ENCODE measurements at places on chromosomes 1 and 21.

- DNase-seq, result no peak
These were observed 71.6 kb upstream of the GRIK3 start for GRCh38 chr1:37105911-37106310.

GRCh38 chr1:44220001-44220751 is 6.9 kb downstream of the DMAP1 start:
- peak; percentile 54 for DNase-seq

GRCh38 chr1:194548071-194548470 is 1361.7 kb upstream of the B3GALT2 start:
- no peak for DNase-seq

- DNase-seq, result no peak
These were observed 74.2 kb upstream of the NEK7 start for GRCh38 chr1:198082576-198082975.

DNA sequence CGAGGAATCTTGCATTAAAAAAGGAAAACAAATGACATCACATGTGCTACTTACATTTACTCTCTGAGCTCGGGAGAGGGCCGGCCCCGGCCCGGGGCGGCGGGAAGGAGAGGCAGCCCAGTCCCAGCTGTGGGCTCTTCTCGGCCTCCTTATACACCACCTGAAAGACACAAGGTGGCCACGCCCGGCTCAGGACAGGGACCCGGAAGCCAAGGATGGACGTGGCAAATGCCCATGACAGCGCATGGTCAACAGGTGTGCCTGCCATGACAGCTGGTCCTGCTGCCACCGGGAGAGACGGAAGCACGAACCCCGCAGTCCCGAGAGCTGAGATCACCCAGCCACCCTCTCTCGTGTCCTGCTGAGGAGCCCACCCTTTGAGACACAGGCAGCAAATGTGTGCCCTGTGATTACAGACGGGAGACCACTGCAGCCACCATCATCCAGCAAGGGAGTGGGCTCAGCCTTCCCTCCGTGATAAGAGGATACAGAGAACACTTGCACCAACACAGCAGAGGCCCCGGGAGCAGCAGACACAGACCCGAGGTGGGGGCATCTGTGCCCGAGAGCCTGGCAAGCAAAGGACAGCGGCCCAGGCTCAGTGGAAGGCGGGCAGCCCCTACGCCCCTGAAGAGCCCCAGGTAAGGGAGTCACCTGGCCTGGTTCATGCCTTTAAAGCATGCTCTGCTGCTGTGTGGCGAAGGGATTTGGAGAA is 8.7 kb downstream of the TPRG1L start:
- no peak for DNase-seq

DNA sequence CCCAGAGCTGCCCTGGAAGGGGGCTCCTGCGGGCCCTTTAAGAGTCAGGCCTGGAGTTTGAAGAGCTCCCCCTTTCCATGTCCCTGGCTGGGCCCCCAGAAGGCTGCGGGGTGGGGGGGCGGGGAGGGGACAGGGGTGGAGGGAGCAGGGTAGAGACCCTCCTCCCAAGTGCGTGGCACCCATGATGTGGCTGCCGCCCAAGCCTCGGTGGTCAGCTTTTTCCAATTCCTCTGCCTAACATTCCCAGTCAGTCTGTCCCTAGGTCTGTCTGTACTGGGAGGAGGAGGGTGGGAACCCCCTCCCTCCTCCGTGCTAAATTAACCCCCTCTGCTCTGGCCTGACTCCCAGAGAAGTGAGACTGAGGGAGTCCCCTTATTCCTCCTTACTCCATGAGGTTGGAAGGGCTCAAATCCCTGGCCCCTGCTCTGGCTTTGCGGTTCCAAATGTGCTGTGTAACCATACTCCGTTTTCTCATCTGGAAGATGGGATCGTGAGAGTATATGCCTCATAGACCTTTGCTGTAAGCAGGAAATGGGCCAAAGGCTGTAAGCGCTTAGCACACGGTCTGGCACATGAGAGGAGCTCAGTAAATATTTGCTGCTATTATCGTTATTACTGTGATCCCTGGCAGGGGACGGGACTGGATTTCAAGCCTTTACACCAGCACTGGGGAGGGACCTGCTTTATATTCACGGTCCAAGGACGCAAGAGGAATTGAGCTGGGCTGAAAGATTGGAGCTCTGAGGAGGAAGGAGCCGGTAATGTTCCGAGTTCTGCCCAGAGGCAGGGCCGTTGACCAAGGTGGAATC is 658 bp upstream of the COL16A1 start:
- DNase-seq, result no peak

GRCh38 chr1:216014086-216014485 is 409.2 kb downstream of the USH2A start:
- DNase-seq, result no peak

- no peak for DNase-seq
These were observed 31.5 kb downstream of the CHD5 start for GRCh38 chr1:6148497-6149241.

- DNase-seq, result no peak
These were observed 11.6 kb upstream of the S100A7A start for GRCh38 chr1:153404768-153405167.

DNA sequence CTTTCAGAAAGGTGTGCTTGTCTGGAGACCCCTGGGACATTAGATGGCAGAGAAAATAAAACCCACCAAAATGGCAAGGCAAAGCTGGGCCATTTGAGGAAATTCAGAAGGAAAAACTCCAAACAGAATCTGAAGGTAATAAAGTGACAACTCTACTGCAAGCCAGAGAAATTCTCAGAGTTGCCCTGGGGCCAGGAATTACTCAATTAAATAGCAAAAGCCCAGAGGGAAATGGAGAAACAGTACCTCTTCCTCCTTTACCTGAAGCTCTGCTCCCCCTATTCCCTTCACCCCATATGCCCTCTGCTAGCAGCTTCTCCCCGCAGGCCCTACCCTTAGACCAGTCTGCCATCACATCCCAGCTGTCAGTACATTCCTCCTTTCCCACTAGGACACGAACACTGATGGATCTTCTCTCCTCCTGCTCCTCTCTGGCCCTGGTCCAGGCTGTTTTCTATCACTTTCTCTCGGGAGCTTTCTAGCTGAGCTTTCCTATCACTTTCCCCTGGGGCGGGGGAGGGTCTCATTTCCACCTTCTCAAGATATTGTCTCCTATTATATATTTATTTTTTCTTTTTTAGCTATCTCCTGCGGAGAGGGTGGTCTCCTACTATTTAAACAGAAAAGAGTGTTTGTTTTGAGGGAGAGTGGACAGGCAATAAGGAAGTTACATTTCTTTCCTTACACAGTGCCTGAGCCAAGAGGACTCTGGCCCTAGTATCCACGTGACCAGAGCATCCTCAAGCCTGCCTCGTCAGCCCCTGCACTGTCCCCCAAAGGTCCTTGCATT is 47.7 kb upstream of the RBM15 start:
- DNase-seq, result no peak

- DNase-seq, result no peak
These were observed 326.8 kb downstream of the PTPRU start for GRCh38 chr1:29563092-29563491.

DNA sequence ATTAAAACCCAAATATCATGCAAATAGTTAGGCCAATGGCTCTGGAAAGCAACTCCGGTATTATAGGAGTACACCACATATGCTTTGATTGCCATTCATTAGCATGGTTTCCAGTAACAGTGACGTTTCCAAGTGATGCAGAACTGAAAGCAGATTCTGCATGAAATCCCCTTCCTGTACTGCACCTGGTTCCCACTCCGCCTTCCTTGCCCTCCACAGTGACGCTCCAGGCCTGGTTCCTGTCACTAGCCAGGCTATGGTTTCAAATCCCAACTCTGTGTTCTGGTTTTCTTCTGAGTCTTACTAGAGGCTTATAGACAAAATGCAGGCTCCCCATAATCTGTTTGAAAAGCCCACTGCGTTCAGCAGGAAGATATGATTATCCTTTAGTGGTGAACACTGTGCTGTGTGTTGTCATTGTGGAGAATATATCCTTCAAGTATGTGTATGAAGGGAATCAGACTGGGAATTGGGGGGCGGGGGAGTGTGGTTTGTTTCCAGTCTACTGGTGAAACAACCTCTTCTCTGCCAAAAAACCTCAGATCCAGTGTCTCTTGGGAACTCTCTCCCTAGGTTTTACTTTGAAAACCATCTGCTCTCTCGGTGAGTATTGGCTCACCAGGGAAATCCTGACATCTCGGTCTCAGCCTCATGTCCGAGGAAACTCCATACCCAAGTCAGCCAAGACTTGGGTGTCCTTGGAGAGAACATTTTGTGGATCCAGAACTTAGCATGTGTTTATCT is 78.7 kb downstream of the TYW3 start:
- no peak for DNase-seq

DNA sequence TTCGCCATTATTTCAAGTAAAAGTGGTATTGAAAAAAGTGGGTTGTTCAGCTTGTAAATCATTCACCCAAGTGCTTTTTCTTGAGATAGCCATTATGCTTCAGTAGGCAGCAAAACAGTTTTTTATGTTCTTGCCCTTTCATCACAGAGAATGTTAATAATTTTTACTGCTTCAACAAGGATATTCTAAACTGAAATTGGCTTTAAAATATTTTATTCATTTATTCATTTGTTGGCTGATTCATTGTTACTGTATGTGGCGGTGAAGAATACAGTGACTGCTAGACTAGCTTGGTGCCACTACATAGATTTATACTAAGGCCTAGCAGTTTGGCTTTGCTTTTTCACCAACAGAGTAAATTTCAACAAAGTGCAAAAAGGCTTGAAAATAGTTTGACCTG is 121.5 kb downstream of the OLFML2B start:
- DNase-seq, result no peak

DNA sequence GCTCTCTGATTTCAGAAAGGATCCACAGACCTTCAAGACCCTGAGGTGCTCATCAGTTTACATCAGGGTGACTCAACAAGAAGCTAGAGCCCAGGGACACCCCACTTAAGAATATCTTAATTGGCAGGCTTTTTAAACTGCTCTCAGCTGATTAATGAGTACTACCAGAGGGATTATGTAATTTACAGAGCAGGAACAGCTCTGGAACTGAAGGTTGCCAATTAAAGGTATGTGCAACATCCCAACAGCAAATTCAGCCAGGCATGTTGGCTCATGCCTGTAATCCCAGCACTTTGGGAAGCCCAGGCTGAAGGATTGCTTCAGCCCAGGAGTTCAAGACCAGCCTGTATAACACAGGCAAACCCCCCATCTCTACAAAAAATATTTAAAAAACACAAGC is 295.7 kb downstream of the SETD4 start:
- DNase-seq, result no peak

DNA sequence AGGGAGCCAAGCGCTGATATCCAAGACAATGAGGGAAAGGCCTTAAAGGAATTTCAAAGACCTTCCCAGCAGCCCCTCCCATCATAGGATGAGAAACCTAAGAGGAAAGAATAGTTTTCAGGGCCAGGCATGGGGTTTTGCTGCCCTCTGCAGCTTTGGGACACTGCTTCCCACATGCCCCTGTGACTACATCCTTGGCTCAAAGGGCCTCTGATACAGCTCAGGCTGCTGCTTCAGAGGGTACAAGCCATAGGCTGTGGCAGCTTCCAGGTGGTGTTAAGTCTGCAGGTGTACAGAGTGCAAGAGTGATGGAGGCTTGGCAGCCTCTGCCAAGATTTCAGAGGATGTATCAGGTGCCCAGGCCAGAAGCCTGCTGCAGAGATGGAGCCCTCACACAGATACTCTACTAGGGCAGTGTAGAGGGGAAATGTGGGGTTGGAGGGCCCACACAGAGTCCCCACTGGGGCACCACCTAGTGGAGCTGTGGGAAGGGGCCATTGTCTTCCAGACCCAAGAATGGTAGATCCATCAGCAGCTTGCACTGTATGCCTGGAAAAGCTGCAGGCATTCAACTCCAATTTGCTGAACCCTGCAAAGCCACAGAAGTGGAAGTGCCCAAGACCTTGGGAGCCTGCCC is 125.8 kb downstream of the SLC45A1 start:
- DNase-seq, result no peak

DNA sequence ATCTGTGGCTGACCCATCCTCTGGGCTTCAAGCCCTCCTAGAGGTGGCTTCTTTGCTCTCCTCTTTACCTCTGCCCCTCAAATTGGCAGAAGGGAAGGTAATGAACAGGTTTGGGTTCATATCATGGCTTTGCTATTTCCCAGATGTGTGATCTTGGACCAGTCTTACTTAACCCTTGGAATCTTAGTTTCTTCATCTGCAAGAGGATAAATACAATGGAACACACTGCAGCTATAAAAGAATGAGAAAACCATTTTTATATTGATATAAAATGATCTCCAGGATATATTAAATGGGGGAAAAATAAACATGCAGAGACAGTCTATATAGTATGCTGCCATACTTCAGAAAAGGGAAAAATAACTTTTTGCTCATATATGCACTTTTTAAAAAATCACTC is 5.6 kb downstream of the GLMP start:
- no peak for DNase-seq

DNA sequence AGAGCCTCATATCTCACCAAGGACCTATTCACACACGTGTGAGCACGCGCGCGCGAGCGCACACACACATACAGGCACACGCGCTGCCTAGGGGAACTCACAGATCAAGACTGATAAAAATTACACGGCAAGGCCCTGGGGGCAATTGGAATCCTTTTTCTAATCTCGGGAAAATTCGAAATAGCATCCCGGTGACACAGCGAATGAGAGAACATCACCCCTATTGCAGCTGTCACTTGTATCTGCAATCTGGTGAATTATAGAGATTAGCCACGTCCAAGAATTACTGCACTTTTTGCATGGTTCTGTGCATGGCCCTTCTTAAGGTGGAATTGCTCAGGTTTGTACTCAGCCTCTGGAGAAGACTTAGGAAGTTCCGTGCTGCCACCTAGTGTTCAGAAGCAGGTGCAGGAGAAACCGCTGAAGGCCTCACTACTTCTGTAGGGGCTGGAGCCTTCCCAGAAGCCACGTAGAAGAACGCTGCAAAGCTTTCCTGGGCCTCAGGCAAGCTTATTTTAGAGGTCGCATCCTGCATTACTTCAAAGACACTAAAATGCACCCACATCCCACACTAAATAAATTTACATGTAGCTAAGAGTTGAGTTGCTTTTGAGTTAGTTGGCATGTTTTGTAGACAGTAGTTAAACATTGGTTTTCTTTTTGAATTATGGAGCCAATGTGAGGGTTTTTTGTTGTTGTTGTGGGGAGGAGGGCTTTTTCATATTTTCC is 229.2 kb upstream of the CAMK1G start:
- peak; percentile 75 for DNase-seq

GRCh38 chr1:78383923-78384322 is 106.9 kb upstream of the PTGFR start:
- DNase-seq, result no peak

DNA sequence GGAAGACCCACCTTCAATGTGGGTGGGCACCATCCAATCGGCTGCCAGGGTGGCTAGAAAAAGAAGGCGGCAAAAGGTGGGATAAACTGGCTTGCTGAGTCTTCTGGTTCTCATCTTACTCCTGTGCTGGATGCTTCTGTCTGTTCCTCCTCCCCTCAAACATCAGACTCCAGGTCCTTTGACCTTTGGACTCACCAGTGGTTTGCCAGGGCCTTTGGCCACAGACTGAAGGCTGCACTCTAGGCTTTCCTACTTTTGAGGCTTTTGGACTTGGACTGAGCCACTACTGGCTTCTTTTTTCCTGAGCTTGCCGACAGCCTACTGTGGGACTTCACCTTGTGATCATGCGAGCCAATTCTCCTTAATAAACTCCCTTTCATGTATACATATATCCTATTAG is 55.9 kb downstream of the VCAM1 start:
- no peak for DNase-seq

- DNase-seq, result no peak
These were observed 255.4 kb upstream of the IRF2BP2 start for GRCh38 chr1:234865171-234866006.
